ENCODE measurements at places on chromosomes 3 and 15.
A peak's percentile ranks its signal among the peaks of the same experiment; 100 is the strongest.

DNA sequence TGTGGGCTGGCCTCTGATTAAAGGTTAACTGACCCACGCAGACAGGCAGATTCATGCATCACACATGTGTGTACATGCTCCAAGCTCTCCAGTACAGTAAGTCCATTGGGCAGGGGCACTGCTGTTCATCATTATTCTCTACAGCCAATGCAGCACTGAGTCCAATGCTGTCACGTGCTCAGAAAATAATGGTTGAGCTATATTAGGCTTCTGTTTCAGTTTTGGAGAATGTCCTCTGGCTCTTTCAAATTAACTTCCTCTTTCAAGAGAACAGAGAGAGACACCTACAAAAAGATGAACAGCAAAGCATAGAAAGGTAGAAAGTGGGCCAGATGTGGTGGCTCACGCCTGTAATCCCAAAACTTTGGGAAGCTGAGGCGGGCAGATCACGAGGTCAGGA is 202.6 kb downstream of the MEX3B start:
- DNase-seq: no peak

GRCh38 chr3:84547971-84548970 is 410.5 kb upstream of the CADM2 start:
- DNase-seq: no peak

GRCh38 chr15:67765701-67766100 is 59.6 kb upstream of the SKOR1 start:
- no peak for DNase-seq

GRCh38 chr3:435161-435560 is 238.6 kb downstream of the CHL1 start:
- no peak for DNase-seq

DNA sequence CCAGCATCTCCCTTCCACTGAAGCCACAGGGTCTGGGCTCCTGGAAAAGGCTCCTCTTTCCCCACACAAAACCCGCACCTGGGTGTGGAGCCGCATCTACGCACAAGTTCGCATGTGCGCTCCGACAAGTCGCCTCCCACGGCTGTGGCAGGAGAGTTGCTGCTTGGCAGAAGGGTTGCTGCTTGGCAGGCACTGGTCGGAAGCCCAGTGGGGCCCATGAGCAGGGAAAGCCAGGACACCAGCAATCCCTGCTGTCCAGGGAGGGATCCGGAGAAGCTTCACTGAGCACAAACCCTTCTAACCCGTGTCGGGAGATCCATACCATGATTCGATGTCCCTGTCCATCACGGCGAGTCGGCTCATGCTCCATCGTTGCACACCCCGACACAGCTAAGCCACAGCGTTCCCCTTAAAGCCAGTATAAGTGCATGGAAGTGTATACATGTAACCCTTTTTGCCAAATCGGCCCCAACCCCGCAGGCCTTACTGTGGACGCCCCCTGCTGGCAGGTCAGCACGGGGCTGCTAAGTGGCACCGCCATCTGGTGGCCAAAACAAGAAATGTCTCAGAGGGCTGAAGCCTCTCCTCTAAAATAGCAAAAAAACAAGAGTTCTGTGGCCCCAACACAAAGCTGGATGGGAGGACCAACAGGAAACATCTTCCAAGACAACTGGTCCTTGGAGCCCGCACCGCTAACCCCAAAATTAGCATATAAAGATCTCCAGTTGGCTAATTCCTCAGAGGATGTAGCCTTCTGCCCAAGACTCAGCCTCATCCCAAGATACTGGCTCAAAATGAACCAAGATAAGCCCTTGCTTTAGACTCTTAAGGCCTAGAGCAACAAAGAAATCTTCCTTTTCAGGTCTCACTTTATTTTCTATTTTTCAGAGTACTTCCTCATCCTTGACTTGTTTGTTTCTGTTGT is 8.3 kb downstream of the ANKRD63 start:
- peak; percentile 77 for DNase-seq

GRCh38 chr3:151436675-151437446 is 24.0 kb downstream of the IGSF10 start:
- DNase-seq: no peak
